Esophagus muscularis mucosa (tissue), 4 donors: ENCODE measurements at places on chromosomes 1 and 21.
A peak's percentile ranks its signal among the peaks of the same experiment; 100 is the strongest.

DNA sequence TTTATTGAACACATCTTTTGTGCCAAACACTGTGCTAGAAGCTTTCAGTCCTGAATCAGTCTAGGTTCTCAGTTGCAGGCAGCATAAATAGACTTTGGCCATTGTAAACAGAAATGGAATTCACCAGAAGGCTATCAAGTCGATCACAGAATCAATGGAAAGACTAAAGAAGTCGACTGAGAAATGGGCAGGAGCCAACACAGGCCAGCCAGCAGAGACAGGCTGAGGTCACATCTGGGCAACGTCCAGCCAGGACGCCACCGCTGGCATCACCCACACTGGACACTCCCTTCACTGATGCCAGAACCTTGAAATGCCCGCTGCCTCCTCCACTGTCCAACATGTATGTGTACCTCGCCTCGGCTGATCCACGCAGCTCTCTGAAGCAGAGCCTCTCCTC lies 5.5 kb upstream of the CNTN2 start:
- no peaks in the 10 kb centered on the region for H3K36me3 ChIP-seq
- no peak for DNase-seq
- H3K4me1 ChIP-seq, result peaks cover under 1% of the 10 kb centered on the region
- no peaks in the 10 kb centered on the region for H3K27me3 ChIP-seq

DNA sequence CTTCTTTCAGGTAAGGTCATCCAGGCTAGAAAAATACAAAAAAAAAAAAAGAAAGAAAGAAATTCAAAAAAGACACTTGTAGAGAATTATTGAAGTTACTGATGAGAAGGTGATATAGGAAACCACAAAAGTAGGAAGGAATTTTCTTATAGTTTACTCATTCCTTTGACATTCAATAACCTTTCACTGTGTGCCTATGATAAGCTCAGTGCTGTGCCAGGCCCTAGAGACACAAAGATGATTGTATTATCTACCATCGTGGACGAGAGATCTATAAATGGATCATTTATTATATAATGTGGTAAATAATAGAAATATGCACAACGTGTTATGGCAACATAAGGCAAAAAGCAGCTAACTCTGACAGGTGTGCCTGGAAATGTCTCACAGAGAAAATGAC lies 109.6 kb upstream of the NGF start:
- peaks cover 4% of the 10 kb centered on the region for H3K4me1 ChIP-seq
- H3K27ac ChIP-seq, result no peak overlapping the region
- no peaks in the 10 kb centered on the region for H3K36me3 ChIP-seq
- H3K4me3 ChIP-seq, result no peak overlapping the region

DNA sequence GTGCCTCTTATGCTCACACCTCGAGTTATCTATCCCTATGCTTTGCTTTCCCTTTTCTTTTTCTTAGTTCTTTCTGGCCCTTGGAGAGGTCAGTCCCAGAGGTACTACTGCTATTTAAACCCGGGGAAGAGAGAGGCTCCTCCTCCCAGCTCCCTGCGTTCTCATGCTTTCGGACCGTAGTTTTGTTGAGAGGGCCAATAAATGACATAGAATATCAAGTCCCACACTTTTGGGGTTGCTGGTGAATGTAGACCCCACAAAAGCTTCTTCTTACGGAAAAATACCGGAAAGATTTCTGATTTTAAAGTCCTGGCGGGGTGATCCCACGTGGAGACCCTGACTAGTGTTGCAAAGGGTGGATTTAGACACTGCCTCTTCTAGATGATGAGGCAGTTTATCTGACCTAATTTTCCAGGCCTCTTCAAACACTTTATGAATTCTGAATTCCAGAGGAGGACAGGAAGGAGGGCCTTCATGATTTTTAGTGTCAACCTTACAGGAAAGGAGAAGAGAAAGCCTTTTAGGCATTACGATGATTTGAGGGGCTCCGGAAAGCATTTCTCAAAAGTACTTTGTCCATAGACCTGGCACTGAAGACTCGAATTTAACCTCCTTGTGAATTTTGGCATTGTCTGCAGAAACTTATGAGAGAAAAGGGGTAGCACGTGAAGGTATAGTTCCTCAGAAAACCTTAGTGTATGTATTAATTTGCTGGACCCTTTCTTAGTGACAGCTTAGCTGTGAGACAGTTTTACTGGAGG lies 694 bp downstream of the TMEM167B start:
- DNase-seq, result no peak
- H3K27ac ChIP-seq, result peak overlapping the region; percentile 99
- peaks cover 60% of the 10 kb centered on the region for H3K4me1 ChIP-seq
- peak overlapping the region; percentile 81 for H3K4me3 ChIP-seq

GRCh38 chr1:42259059-42259738 lies 75.8 kb downstream of the FOXJ3 start:
- H3K4me3 ChIP-seq, result no peak overlapping the region
- H3K27me3 ChIP-seq, result no peaks in the 10 kb centered on the region
- DNase-seq, result no peak
- peaks cover 17% of the 10 kb centered on the region for H3K4me1 ChIP-seq

DNA sequence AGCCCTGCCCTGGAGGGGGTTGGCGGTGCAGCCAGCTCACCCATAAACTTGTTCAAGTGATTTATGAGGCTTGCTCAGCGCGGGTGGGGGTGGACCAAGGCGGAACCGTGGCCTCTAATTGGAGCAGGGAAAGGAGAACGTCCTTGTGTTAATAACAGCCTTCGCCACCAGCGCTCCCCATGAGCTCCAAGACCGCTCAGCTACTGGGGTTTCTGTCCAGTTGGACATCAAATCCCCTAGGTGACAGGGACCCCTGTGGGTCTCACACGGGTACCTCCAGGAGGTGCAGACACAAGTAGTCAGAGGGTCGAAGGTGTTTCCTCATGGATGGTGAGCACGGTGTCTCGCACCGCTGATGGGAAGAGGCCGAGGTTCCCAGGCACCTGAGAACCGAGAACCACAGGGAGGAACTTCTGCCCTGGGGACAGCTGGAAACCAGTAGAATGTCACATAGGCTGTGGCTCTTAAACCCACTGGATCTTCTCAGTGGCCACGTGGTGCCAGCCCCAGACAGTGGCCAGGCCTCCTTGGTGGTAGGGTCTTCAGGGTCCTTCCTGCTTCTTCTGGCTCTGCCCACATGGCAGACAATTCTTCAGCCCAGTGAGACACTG lies 3.7 kb upstream of the ACTRT2 start:
- no peak overlapping the region for H3K27ac ChIP-seq
- H3K27me3 ChIP-seq, result peaks cover 80% of the 10 kb centered on the region
- DNase-seq, result no peak
- no peaks in the 10 kb centered on the region for H3K36me3 ChIP-seq

GRCh38 chr1:58515794-58516401 lies 30.6 kb downstream of the OMA1 start:
- DNase-seq, result no peak
- peaks cover 11% of the 10 kb centered on the region for H3K36me3 ChIP-seq
- no peak overlapping the region for H3K27ac ChIP-seq
- H3K4me3 ChIP-seq, result no peak overlapping the region
